B cell (primary cell): ENCODE measurements at places on chromosomes 7 and 10. TPM values are rescaled to one million over a fixed set of nuclear protein-coding genes. Genes with fewer than 3 reads are reported as not detected.

DNA sequence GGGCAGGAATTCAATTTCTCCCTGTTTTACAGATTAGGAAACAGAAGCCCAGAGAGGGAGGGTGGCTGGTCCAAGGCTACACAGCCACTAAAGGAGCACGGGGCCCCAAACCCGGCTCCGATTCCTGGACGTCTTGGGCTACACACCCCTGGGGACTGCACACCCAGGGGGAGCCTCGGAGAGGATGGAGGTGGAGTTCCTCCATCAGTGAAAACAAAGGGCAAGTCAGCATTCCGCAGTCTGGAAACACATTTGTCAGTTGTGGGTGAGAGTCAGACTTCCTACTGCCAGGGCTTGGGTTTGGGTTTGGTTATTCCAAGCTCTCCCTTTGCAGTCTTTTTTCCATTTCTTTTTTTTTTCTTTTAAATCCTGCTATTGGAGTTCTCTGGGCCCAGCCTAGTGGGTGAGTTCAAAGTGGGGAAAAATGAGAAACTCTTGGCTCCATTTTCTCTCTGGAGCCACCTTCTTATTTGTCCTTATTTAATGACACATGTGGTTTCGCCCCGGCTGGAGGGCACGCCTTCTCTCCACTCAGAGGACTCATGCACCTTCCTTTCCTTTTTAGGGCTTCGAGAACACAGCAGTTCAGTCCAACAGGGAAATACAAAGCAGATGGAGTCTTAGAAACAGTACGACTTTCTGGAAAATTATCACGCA, 59.9 kb upstream of the AQP1 start:
- no peak for DNase-seq

GRCh38 chr7:136290351-136290750, 313.2 kb upstream of the MTPN start:
- DNase-seq: no peak

The CDNF gene
- total RNA-seq: 1.4 and 1.6 TPM in 2 replicates

GRCh38 chr10:126806498-126806897, 98.7 kb upstream of the DOCK1 start:
- DNase-seq: no peak

The MYPN gene
- total RNA-seq: not detected in 2 replicates

- DNase-seq: no peak
These were observed 13.7 kb upstream of the GPR141 start for GRCh38 chr7:37669818-37670217.

DNA sequence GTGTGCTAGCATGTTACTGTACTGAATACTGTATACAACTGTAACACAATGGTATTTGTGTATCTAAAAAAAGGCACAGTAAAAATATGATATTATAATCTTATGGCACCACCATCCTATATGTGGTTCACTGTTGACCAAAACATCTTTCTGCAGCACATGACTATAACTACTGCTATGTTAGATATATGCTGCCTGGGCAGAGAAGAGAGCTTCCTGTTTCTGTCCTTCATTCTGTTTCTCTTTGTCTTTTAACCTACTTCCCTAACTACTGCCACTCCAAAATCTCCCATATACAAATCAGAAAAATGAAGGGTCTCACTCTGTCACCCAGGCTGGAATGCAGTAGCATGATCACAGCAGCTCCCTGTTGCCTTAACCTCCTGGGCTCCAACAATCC, 8.8 kb upstream of the FGL2 start:
- no peak for DNase-seq

GRCh38 chr7:115734641-115735040, 295.9 kb downstream of the TFEC start:
- no peak for DNase-seq

The ANXA8 gene
- not detected in 2 replicates for total RNA-seq

- no peak for DNase-seq
These were observed 43.3 kb upstream of the TMEM248 start for GRCh38 chr7:66877577-66878300.

DNA sequence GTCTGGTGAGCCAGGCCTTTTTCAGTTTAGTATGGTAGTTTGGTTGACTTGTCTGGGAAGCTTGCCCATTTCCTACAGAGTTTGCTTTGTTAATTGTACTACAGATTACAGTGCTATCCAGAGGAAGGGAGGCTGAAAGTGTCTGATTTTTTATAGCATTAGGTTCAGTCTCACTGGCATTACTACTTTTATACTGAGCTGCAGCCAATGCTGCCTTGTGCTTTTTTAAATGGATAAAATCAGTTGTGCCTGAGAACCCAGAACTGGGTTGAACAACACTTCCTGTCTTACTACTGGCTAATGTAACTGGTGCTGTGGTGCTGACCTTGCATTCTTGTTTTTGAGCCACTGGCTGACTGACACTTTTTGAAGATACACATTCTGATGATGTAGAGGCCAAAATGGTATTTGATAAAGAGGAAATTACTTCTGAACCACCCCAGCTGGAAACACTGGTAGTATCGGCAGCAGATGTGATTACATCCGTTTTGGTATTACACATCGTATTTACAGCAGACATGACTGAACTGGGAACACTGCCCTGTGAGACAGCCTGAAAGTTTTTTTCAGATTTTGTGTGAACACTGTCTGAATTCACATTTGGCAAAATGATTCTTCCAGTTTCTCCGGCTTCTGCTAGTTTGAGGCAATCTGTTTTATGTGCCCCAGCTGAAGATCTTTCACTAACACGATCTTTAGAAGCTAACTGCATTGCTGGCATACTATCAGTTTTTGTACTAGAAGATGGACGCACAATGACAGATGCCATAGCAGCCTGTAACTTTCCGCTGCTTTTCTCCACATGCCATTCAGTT, 74.1 kb downstream of the NRBF2 start:
- no peak for DNase-seq

The TSPAN13 gene
- 26.2 and 26.3 TPM in 2 replicates for total RNA-seq

The TWIST1 gene
- not detected in 2 replicates for total RNA-seq

GRCh38 chr10:77888356-77888703, 38.2 kb downstream of the DLG5 start:
- DNase-seq: no peak

DNA sequence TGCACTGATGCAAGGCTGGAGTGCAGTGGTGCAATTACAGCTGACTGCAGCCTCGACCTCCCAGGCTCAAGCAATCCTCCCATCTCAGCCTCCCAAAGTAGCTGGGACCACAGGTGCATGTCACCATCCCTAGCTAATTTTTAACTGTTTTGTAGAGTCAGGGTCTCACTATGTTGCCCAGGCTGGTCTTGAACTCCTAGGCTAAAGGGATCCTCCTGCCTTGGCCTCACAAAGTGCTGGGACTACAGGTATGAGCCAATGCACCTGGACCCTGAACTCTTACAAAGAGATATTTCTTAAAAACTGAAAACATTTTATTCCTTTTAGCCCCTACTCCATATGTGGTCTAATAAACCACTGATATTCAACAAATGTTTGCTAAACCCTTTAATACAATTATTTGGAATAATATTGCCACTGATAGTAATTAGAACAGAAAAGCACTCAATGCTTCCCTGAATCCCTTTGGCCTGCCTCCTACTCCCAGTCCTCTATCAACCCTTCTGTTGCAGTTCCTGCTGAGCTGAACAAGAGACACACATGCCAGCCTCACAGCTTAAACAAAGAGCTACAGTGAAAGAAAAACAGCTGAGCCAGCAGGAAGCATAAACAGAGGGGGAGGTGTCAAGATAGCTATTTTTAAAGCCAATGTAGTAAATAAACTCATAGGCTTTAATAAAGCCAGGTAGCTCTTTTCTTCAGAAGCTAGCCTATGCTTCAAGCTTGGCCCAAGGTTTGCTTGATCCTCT, 7.0 kb upstream of the GNAI1 start:
- DNase-seq: no peak

The CAV2 gene
- not detected in 2 replicates for total RNA-seq

GRCh38 chr7:66119245-66119850, 4.7 kb downstream of the CRCP start:
- no peak for DNase-seq

- no peak for DNase-seq
These were observed 417.2 kb upstream of the C7orf33 start for GRCh38 chr7:148173369-148173768.

The ZNF239 gene
- 5.9 and 7.6 TPM in 2 replicates for total RNA-seq
